ENCODE measurements at places on chromosomes 2 and 18. TPM values are rescaled to one million over a fixed set of nuclear protein-coding genes. Genes with fewer than 3 reads are reported as not detected.

GRCh38 chr2:27152102-27152795 lies 3.4 kb downstream of the TCF23 start:
- H3K27ac ChIP-seq, result no peak overlapping the region
- no peaks in the 10 kb centered on the region for H3K4me1 ChIP-seq
- peaks cover 30% of the 10 kb centered on the region for H3K27me3 ChIP-seq
- no peak for DNase-seq
- no peaks in the 10 kb centered on the region for H3K36me3 ChIP-seq

GRCh38 chr18:24395049-24395795 lies 2.4 kb downstream of the OSBPL1A start:
- H3K4me3 ChIP-seq, result no peak overlapping the region
- no peak for DNase-seq
- peaks cover 3% of the 10 kb centered on the region for H3K4me1 ChIP-seq
- no peaks in the 10 kb centered on the region for H3K36me3 ChIP-seq

- no peak overlapping the region for H3K4me3 ChIP-seq
- H3K27me3 ChIP-seq, result peaks cover 8% of the 10 kb centered on the region
- H3K4me1 ChIP-seq, result no peaks in the 10 kb centered on the region
- no peaks in the 10 kb centered on the region for H3K36me3 ChIP-seq
- no peak for DNase-seq
- no peak overlapping the region for H3K27ac ChIP-seq
These were observed 12.3 kb downstream of the CREG2 start for GRCh38 chr2:101374821-101375561.

The POU3F3 gene
- polyA plus RNA-seq, result 0.01 TPM

- H3K4me3 ChIP-seq, result no peak overlapping the region
- DNase-seq, result no peak
- no peaks in the 10 kb centered on the region for H3K4me1 ChIP-seq
These were observed 155.5 kb downstream of the MYT1L start for GRCh38 chr2:2175381-2176090.

All from fibroblast of lung (primary cell).